ENCODE measurements at places on chromosomes 4 and X.

DNA sequence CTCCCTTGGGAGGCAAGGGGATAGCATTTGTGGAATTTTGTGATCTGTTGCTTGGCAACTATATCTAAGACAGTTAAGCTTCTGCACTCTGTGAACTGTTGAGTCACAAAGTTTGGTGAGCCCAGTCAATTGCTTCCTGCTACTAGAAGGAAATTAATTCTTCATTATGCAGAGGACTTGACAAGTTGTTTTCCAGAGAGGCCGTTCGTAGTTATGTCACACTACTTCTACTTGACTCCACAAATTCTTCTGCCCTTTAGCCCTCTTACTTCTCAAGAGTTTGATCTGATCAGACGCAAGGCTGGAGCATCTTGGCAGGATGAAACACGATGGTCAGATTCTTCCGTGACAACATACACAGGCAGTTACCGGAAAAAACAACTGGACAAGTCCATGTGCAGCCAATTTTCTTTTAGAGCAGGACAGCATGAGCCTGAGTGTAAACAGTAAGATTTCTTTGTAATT is at the start of gene C4orf51:
C4orf51 (plus strand) TSS at position 156 of the 465 bp plus-strand sequence; CDS start at position 214, 58 bp downstream.
- DNase-seq, result peak; percentile 29

DNA sequence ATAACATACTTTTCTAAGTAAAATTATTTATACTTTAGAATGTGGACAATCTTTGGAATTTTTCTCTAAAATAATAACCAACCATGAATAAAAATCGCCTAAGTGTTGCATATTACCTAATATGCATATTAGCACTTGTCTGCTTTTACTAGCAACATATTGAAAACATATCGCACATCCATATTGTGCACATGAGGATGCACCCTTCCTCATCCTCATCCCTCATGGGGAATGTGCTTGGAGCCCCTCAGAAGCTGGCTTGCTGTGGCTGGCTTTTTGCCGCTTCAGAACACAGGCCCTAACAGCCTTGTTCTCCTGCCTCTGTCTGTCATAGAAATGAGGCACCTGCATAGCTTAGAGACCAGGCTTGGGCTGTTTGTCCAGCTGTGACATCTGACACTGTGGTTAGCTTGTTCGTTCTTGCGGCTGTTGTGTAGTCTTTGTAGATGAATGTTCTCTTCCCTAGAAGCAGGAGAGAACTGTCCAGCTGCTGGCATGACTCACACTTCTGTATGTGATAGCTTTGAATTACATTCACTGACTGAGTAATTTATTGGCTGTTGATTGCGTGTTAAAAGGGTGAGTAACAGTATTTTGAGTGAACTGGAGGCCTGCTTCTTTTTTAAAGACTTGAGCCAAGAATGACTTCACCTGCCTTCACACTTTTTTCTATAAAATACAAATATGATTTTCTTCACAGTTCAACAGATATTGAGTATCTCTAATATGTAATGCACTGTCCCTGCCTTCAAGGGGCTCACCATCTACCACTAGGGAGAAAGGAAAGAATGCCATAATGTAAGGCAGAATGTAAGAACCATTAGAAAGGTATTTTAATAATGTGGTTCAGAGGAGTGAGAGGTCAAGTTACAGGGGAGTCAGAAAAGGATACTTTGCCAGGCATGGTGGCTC is 81.9 kb downstream of the HMGB2 start:
- DNase-seq, result peak; percentile 63

GRCh38 chrX:45592101-45592500 is 391.4 kb upstream of the DIPK2B start:
- no peak for DNase-seq

DNA sequence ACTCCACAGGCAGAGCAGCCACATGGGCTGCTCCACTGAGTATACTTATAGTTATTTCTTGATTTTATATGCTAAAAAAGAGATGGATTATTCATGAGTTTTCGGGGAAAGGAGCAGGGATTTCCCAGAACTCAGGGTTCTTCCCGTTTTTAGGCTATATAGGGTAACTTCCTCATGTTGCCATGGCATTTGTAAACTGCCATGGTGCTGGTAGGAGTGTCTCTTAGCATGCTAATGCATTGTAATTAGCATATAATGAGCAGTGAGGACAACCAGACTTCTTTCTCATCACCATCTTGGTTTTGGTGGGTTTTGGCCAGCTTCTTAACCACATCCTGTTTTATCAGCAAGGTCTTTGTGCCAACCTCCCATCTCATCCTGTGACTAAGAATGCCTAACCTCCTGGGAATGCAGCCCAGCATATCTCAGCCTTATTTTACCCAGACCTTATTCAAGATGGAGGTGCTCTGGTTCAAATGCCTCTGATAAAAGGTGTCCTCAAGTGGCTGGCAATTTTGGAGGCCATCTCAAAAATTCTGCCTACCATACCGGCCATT is 213.0 kb upstream of the VEGFC start:
- DNase-seq, result peak; percentile 9

GRCh38 chr4:75908555-75908954 is 6.3 kb upstream of the PPEF2 start:
- DNase-seq, result no peak

GRCh38 chr4:1410491-1411325 is 4.5 kb upstream of the NKX1-1 start:
- no peak for DNase-seq

DNA sequence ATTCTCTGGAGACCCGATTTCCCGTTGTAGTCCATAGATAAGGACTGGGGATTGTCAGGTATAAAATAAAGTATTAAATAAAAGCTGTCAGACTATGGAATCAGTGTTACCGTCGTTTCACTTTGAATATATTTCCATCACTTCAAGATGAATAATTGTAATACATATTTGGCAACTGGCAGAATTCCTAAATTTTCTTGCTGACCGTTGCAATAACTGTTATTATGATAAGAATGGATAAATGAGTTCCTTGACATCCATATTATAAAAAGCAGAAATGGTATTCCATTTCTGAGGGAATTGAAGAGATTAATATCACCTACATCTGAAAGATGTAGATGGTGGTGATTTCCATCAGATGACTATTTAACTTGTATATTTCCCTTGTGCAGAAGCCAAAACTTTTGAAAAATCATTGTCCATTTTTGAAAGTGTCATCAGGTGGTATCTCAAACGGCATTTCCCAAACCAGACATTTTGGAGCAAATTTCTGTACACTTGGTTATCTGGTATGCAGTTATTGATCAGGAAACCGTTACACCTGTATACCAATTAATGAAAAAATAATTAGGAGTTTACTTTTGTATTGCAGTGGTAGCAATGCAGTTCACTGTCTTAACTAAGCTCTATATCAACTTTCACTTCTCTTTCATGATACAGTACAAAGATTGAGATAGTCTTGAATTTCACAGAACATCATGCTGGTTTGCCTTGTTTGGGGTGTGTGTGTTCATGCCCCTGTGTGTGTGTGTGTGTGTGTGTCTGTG is 878.5 kb downstream of the PCDH18 start:
- no peak for DNase-seq

- peak; percentile 3 for DNase-seq
These were observed 583 bp downstream of the ABHD18 start for GRCh38 chr4:127965803-127966175.

DNA sequence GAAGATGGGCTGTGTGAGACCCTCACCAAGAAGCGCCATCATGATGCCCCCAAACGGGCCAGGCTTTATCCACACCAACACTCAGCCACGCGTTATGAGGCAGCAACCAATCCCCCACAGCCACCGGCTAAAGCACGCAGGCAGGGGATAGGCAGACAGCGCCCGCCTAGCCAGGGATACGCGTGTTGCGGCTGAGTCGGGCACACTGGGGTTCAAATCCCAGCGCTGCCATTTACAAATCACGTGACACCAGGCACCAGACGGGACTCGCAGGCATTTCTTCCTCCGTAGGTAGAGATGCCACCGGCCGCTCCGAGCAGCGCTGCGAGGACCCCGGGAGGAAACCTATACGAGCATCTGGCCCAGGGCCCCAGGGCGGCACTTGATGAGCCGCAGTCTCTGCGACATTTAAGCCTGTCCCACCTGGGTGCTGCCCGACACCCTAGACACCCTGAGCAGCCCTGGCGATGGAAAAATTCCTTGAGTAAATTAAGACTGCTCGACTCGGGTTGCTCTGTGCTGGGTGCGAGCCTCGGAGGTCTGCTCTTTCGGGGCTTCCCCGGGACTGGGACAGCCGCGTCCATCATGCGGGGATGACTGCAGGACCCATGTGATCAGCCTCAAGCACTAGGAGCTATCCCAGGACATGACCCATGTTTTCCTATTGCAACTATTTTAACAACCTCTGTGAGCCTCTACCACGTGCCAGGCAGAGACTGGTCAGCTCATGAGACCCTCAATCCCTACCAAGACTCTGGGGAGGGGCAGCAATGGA is 6.3 kb downstream of the ABLIM2 start:
- DNase-seq, result no peak

DNA sequence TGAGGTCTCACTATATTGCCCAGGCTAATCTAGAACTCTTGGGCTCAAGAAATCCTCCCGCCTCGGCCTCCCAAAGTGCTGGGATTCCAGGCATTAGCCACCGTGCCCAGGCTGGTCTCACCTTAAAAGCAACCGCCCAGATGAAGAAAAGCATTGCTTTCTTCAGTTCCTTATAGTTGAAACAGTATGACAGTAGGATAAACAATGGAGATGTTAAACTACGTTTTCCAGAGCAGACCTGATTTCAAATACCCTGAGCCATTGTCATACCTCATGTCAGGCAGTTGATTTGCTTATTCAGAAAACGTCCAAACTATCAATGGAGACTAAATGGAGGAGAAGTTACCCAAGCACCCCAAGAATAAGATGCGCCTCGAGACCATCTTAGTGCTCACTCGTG is 26.3 kb upstream of the TMEM131L start:
- DNase-seq, result no peak

- no peak for DNase-seq
These were observed 1.7 kb upstream of the CYP4V2 start for GRCh38 chr4:186189656-186190055.

DNA sequence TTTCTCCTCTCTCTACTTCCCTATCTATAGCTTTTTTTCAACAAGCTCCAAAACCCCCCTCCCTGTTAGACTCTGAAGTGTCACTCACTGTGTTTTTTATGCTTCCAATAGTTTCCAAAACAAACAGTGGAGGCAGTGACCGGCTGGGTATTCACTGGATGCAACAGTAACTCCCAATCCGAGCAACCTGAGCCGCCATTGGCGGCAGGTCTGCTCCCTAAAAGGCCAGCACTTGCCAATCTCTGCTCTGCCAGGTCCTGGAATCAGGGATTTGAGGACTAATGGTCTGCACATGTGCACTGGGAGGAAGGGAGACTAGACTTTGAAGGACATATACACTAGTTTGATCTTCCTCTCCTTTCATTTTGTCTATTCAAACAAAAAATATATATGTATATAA is 7.1 kb downstream of the TBX22 start:
- DNase-seq, result no peak

GRCh38 chr4:176360446-176360845 is 40.7 kb downstream of the SPCS3 start:
- DNase-seq, result no peak

DNA sequence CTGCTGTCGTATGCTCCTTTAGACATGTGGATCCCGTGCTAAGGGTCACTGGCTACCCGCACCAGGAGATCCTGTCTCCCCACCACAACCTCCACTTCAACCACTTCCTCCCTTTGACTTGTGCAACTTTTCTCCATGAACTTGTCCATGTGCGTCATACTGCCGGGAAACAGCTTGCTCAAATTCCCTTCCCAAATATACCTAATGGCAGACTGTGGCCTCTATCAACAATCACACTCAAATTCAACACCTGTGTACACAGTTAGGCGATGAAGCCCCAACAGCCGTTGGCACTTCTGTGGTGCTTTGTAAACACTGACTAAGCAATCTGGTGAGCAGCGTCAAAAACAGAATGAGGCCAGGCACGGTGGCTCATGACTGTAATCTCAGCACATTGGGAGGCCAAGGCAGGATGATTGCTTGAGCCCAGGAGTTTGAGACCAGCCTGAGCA is 49.5 kb downstream of the CD99L2 start:
- DNase-seq, result no peak

- DNase-seq, result no peak
These were observed 132.5 kb downstream of the GPC3 start for GRCh38 chrX:133852837-133853356.

Data from amniotic stem cell (primary cell).